ENCODE measurements at places on chromosomes 5 and 9.

DNA sequence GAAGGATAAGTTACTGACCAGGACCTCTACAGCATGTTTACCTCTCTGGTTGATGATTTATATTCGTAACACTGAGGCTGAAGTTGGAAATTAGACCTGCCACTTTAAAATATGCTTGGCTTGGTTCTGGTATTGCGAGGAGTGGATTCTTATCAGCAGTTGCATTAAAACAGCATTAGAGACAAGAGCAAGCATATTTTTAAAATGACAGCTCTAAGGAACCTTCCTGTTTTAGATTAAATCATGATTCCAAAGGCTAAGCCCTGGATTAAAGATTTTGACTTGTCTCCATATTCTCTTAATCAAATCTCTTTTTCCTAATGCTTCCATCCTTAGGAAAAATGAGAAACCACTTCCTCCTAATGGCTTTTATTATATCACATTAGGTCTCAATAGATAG is 277.8 kb downstream of the KCTD16 start:
- no peak for DNase-seq

DNA sequence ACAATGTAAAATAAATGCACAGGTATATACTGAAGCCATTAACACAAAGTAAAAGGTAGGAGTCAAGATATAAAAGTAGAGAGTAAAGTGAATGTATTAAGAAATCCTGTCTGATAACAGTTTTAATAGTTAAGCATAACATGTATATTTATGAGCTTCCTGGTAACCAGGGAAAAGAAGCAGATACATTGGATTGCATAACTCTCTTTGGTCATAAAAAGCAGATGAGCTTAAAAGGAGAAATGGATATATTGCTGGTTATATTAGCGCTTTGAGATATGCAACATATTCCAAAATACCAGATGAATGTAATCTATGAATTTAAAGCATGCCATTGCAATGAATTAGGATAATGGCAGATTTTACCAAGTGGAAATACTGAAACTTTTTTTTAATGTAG is 6.2 kb upstream of the TNFSF8 start:
- DNase-seq, result no peak

- no peak for DNase-seq
Observed at GRCh38 chr5:94709277-94709676, 90.8 kb downstream of the SLF1 start.

DNA sequence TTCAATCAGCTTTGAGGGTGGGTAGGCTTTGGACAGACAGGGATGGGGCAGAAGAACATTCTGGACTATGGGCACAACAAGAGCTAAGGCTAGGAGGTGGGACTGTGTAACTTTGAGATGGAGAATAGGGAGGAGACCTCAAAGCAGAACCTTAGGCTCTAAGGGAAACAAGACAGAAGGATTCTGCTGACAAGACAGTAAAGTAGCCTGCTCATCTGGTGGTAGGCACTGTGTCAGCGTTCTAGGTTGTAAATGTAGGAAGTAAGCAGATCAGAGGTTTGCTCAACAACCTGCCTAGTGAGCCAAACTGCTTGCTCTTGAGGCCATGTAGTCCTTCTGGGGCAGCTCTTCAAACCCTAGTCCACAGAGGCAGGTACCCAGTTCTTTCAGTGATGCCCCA is 15.0 kb upstream of the IL12B start:
- DNase-seq, result no peak
